A549 treated with Hydrocortisone at 1 μM for 4 hours (cell line): ENCODE measurements at places on chromosomes 1 and 21. TPM values are rescaled to one million over a fixed set of nuclear protein-coding genes. Genes with fewer than 3 reads are reported as not detected.

Gene PCAT6
- 2.6 to 4.2 TPM (median 3.8 TPM) in 5 replicates for total RNA-seq

Gene PPIAL4G
- total RNA-seq: not detected in 5 replicates

Gene IL6R
- total RNA-seq: 24.3 to 30.7 TPM (median 26.2 TPM) in 5 replicates

Gene LCE2C
- not detected in 5 replicates for total RNA-seq
